ENCODE measurements at places on chromosomes 3 and 15.

- DNase-seq = no peak
Measured at GRCh38 chr3:58783845-58784244, 117.3 kb upstream of the FAM3D start.

- DNase-seq = no peak
Measured at GRCh38 chr3:35946121-35946853, 307.0 kb downstream of the ARPP21 start.

GRCh38 chr3:82636177-82636576 lies 874.7 kb upstream of the GBE1 start:
- DNase-seq = no peak

GRCh38 chr3:78994174-78995027 lies 773.4 kb downstream of the ROBO1 start:
- DNase-seq = no peak

DNA sequence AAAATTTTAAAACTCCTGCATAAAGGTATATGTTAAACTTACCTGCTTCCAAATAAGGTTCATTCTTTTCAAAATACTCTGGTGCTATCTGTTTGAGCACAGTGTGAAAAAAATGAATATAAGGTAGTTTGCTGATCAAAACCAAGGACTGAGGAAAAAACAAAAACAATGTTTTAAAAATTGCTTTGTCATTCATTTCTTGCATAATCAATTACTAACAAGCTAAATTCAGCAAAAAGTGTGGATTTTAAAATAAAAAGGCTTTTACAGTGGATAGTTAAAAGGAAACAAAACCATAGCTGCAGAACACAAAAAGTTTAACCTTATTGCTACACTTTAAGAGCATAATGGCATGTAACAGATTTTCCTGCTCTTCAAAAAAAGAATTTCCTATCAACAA lies 31.5 kb downstream of the DENND6A start:
- DNase-seq = no peak

GRCh38 chr3:153287017-153287416 lies 125.0 kb downstream of the RAP2B start:
- DNase-seq = no peak

DNA sequence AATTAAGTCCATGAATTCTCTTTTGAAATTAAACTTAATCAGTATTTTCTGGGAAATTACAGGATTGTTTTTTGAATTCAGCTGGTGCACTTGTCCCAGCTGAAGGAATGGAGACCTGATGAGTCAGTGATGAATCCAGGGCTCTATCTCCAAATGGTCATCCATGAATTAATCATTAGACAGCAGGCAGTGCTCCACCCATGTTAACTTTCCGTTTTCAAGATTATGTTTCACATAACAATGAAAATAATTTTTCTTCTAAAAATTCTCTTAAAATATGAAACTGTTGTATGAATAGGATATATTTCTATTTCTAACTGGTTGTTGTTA lies 13.9 kb upstream of the PAQR9 start:
- no peak for DNase-seq

GRCh38 chr3:103459815-103460214 lies 1025.0 kb downstream of the ZPLD1 start:
- no peak for DNase-seq

Data from smooth muscle cell of the brain vasculature (primary cell).